ENCODE measurements at places on chromosomes 4 and X.

- DNase-seq = no peak
Observed at GRCh38 chr4:136383082-136383481, 1149.2 kb downstream of the PCDH18 start.

DNA sequence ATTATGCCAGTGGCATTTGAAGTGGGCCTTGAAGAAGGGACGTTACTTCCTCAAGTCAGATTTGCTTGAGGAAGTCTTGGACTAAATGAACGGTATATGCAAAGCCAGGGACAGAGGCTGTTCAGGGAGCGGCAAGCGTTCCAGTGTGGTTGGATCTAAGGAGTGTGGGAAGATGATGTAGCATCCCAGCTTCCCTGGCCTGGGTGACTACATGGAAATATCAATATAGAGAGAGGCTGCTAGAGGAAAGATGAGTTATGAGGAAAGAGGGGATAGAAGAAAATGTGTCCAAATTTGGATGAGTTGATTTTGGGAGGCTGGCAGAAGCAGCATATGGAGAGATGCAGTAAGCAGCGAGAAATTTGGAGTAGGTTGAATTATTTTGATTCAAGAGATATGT, 432.5 kb upstream of the TENM3 start:
- DNase-seq = no peak

DNA sequence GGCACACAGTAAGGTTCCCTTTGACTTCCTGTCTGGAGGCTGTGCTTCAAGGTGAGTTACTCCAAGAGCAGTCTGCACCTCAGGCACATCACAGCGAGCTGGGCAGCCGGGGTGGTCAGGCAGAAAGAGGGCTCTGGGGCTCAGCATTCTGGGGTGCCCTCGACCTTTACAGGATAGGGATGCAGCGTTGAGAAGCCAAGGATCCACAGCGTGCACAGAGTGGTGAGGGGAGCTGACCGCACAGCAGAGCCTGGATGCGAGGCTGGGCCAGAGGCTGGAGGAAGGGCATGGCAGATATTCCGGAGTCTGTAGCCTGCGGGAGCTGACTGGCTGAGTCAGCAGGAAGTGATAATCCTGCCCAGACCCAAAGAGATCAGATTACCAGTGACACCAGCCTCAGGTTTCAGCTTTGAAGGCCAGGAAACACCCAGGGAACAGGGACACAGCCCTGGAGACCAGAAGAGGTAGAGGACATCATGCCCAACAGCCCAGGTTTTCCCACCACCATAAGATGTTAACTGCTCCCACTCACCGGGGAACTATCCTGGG, 38.4 kb upstream of the PDLIM3 start:
- no peak for DNase-seq

DNA sequence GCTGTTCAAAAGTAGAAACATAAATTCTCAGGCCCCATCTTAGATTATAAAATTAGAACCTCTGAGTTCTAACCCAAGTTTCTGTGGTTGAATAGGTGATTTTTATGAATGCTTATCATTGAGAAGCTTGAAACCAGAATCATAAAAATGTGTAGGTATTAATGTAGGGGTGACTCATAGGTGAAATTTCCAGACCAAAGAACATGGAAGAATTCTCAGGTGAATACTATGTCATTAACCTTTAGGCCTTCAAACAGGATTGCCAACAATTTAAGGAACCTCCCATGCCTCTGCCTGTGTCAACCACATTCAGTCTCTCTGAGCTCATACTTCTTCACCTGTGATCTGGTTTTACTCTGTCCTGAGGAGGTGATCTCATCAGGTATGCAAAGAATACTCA, 177.8 kb downstream of the NPFFR2 start:
- no peak for DNase-seq

DNA sequence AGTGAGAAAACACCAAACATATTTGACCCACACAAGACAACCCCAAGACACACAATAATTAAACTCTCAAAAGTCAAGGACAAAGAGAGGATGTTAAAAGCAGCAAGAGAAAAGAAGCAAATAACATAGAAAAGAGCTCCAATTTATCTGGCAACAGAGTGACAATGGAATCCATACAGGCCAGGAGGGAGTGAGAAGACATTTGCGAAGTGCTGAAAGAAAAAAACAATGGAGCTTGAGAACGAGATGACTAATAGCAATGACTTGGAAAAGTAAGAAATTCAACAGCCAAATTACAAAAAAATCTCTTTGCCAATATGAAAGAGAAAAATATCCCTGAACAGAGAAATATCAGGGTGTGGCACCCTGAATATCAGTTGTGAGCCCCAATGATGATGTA, 61.6 kb downstream of the MAD2L1 start:
- no peak for DNase-seq
